ENCODE measurements at places on chromosomes 2 and 18.

GRCh38 chr2:99877963-99878362, 264.4 kb downstream of the AFF3 start:
- no peak for DNase-seq

GRCh38 chr2:205633994-205634393, 48.3 kb upstream of the NRP2 start:
- no peak for DNase-seq

GRCh38 chr2:196278491-196278911, 107.1 kb upstream of the STK17B start:
- no peak for DNase-seq

DNA sequence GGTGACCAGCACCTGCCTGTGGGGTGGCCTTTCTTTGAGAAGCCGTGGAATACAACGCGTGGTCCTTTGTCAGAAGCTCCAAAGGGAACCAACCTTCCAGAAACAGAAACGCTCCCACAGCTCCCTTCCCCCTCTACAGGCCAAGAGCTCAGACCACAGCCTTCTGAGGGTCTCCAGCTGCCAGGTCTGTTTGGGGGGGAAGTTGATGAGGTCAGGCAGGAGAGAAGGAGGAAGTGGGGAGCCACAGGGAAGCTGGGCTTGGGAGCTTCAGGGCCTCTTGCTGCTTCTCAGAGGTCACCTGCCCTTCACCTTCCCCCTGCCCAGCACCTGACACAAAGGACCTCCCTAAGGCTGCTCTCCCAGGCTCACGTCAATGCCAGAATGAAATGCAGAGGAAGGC, 287.7 kb upstream of the ID2 start:
- no peak for DNase-seq

- no peak for DNase-seq
Measured at GRCh38 chr2:229372207-229372606, 101.1 kb upstream of the PID1 start.

DNA sequence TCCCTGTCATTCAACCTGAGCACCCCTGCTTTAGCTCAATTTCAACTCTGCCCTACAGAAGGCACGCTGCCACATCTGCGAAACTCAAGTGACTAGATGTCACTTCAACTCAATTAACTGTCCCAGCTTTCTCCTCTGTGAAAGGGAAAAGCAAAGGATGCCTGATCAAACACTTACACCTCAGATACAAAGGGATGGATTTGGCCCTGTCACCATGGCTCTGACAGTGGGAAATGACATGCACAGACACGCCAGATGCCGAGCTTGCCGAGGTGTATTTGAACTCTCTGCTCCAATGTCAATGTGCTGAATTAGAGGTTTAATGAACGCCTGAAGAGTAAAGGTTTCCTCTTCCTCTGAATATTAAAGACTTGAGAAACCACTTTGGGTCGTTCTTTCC, 481.1 kb downstream of the CBLN2 start:
- DNase-seq: no peak

- no peak for DNase-seq
Measured at GRCh38 chr2:203164311-203164935, 74.4 kb upstream of the CYP20A1 start.

DNA sequence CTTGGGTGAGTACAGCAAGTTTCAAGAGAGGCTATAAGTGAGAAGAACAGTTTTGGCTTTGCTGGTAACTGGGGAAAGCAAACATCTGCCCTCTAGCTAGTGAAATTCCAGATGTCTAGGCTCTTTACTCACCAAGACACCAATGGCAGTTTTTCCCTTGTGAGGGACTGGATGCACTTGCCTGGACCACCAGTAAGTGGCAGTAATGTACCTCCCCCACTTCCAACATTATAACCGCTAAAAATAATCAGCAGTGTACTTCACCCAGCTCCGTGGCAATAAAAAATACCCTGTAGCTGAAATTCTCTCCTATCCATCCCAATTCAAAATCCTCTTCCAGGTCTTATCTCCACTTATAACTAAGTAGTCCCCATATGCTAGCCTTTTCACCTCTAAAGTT, 383.9 kb downstream of the ARHGAP15 start:
- DNase-seq: no peak

GRCh38 chr2:230007931-230008707, 60.6 kb downstream of the SLC16A14 start:
- DNase-seq: peak; percentile 73

DNA sequence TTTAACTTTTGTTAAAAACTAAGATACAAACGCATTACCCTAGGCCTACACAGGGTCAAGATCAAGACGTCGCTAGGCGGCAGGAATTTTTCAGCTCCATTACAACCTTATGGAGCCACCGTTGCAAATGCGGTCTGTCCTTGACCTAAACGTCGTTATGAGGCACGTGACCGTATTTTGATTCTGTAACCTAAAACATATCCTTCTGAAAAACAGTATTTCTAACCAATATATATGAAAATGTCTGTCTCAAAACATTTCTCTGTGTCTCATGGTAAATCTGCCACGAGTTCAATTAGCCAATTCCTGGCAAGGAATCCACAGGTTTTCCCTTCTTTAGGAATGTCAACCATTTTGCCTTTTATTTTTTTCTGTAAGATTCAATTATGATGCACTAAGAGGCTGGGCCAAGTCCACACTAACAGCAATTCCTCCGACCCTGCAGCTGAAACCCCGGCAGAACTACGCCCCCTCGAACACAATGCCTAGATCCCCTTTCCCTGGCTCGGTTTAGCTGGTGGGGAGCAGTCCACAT, 1.7 kb downstream of the RTN4 start:
- peak; percentile 82 for DNase-seq

GRCh38 chr18:74407888-74408287, 49.2 kb downstream of the DIPK1C start:
- no peak for DNase-seq

GRCh38 chr18:35511428-35511827, 13.7 kb upstream of the INO80C start:
- no peak for DNase-seq

DNA sequence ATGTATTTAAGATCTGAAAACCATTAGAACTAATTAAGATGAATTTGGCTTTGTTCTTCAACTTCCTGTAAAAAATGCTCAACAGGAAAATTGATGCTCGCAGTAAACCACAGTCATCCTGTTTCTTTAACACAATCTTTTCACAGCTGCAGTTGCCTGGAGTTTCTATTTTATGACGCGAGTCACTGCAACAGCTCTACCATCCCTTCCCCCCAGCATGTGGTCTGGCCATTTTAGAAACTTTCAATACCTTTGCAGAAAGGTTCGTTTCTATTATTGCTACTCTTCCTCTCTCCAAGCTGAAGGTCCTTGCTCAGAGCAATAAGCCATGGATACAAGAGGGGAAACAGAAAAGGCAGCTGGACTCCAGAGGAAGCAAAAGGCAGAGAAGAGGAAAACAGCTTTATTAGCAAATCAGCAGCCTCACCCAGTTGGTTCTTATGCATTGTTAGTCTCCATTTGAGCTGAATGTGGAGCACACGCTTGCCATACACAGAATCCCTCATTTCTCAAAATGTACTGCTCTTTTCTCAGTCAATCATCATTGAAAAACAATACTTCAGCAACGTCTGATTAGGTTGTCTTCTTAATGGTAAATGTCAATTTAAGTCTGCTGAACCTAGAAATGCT, 3.9 kb downstream of the WIPF1 start:
- DNase-seq: peak; percentile 56

- DNase-seq: no peak
Measured at GRCh38 chr18:67662996-67663395, 146.5 kb upstream of the DSEL start.

DNA sequence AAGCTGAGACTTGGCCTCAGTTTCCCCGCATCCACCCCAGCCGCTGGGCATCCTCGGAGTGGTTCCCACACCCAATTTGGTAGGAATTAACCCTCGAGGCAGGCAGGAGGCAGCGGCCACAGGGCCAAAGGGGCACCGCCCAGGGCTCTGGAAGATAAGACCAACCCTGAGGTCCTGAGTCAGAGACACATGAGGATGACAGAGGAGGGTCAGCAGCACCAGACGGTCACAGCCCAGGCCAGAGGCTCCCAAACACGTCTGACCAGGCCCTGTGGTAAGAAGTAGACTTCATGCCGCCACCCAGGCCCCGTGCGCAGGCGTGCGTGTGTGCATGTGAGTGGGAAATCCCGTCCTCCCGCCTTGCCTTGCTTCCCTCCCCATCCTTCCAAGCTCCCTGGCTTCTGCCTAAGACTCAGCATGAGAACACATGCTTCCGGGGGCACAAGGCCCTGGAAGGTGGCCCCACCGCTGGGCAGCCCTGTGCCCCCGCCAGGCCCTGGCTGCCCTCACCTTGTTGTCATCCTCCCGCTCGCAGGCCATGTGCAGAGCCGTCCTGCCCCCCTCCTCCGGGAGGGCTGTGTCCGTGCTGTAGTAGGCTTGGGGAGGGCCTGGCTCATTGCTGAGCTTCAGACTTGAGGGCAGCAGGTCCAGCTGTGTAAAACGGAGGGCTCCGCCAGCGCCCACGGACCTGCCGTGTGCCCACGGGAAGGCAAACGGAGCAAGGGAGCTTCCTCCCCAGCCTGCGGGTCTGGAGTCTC, 46.3 kb downstream of the ANKMY1 start:
- DNase-seq: no peak

DNA sequence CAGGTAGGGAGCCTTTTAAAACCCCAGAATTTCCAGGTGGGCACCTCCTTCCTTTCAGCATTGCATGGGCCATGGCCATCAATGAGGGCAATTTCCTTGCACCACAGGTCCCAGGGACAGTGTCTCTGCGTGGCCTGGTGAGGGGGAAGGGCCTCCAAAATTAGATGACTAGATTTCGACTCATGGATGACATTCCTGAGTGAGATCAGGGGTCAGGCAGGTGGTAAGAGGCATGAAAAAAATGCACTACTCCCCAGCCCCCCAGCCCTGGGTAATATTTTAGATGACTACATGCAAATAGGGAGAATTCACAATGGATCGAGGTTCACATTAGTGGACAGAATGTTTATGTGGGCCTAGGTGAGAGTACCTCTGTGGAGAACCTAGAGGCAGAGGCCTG, 19.0 kb upstream of the IGFBP5 start:
- DNase-seq: no peak

- DNase-seq: no peak
Measured at GRCh38 chr18:35241448-35241804, 592 bp downstream of the ZNF397 start.

DNA sequence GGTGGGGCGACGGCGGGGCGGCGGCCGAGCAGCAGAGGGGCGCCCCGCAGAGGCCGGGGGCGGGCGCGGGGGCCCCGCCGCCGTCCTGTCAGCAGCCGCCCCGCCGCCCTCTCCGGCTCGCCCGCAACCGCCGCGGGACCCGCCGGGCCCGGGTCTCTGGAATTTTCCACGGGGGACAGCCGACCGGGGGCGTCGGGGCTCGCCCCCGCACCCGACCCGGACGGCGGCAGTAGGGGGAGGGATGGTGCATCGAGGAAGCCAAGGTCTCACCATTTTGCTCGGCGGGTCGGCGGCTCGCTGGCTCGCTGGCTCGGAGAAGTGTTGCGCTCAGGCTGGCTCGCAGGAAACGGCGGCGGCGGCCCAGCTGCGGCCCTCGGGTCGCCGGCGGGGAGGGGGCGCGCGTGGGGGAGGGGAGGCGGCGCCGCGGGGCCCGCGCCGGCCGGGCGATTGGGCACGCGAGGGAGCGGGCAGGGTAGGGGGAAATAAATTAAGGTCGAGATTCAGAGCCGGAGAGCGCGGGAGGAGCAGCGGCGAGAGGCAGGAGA, 405 bp downstream of the PPP3R1 start:
- DNase-seq: peak; percentile 7

- DNase-seq: no peak
Measured at GRCh38 chr2:133459590-133459989, 108.7 kb downstream of the NCKAP5 start.

GRCh38 chr2:210288408-210288807, 26.6 kb downstream of the MYL1 start:
- no peak for DNase-seq

- DNase-seq: no peak
Measured at GRCh38 chr18:23826850-23827620, 137.8 kb downstream of the LAMA3 start.

DNA sequence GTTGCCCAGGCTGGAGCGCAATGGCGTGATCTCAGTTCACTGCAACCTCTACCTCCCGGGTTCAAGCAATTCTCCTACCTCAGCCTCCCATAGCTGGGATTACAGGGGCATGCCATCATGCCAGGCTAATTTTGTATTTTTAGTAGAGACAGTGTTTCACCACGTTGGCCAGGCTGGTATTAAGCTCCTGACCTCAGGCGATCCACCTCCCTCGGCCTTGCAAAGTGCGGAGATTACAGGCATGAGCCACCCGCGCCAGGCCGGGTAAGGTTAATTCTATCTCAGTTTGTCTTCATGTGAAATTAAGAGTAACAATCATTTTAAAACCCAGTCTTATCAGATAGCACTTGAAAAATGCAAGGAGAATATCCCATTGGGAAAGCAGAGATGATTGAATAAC, 1681.7 kb upstream of the DDX18 start:
- no peak for DNase-seq

GRCh38 chr18:52353589-52353988, 13.6 kb downstream of the DCC start:
- peak; percentile 17 for DNase-seq

DNA sequence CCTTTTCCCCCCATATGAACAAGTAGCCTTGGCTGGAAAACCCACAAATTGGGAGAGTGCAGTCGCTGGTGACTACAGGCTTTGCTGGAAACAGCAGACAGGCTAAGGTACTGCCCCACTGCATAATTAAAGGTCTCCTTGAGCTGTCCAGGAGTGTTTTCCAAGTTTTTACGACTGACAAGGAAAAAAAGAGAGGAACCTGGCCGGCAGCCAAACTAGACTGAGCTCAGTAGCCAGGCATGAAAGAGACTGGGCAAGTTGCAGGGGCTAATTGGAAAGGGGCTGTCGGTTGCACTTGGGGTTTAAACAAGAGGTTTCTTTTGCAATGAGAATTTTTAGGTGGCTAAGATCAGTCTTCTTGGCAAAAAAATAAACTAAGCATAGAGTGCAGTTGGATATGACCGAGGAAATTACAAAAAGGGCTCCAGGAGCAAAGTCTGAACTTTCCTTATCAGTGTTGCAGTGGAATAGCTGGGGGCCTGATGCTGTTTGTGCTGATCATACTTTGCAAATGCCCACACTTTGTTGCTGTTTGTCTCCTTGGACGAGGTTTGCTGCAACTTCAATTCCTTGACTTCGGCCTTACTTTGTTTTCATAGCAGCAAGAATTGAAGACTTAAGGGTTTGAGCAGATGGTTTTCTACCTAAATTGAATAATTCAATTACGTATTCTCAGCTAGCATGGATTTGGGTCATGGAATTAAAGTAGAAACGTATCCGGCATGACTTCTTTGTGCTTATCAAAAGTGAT, 2.1 kb downstream of the GULP1 start:
- peak; percentile 63 for DNase-seq

GRCh38 chr18:23033056-23033455, 99.9 kb downstream of the RBBP8 start:
- no peak for DNase-seq

GRCh38 chr2:158042245-158042644, 59.4 kb upstream of the UPP2 start:
- no peak for DNase-seq

DNA sequence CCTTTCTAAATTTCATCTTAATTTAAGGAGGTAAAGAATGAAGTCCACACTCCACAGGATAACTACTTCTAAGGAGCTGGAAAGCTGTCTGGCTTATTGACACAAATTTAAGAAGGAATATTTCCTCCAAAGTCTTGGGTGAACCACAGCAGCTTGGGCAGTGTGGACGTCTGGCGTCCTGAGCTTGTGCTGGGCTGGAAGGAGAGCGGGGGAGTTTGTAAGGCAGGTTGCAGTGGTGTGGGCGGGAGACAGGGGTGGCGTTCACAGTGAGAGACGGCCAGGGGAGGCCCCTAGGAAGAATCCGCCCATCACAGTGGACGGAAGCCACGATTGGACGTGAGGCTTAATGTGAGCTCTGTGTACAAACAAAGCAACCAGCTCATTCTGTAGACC, 25.7 kb downstream of the ADI1 start:
- no peak for DNase-seq

Measured in spinal cord (tissue), 10 donors.